ENCODE measurements at places on chromosomes 13 and 19.

DNA sequence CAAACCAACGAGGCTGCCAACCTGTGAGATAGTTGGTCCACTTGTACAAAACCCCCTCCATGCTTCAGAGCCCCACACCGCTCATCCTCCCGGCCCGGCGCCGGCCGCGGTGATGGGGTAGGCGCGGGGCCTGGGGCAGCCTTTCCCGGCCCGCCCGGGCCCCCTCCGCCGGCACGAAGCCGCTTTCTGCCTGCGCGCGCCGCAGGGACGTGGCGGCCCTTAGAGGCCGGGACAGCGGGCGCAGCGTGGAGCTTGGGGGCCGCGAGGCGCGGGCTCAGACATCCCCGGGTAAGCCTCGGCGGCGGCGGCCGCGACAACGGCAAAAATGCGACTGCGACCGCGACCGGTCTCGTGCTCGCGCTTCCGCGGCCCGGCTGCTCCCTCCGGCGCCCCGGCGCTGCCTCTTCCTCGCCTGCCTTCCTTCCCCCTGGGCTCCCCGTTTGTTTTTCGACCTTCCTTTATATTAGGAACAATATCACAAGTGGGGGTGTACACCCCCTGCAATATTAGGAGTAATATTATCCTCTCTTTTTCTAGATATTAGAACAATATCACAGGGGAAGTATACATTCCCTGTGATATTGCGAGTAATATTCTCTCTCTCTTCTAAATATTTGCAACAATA, 53.9 kb upstream of the CEACAM21 start:
- peak; percentile 23 for DNase-seq

- no peak for DNase-seq
Observed at GRCh38 chr19:7460562-7460966, 28.3 kb downstream of the PEX11G start.

GRCh38 chr13:43584751-43585150, 202.0 kb downstream of the ENOX1 start:
- DNase-seq: no peak

- DNase-seq: no peak
Observed at GRCh38 chr19:40157059-40157458, 34.2 kb upstream of the MAP3K10 start.

DNA sequence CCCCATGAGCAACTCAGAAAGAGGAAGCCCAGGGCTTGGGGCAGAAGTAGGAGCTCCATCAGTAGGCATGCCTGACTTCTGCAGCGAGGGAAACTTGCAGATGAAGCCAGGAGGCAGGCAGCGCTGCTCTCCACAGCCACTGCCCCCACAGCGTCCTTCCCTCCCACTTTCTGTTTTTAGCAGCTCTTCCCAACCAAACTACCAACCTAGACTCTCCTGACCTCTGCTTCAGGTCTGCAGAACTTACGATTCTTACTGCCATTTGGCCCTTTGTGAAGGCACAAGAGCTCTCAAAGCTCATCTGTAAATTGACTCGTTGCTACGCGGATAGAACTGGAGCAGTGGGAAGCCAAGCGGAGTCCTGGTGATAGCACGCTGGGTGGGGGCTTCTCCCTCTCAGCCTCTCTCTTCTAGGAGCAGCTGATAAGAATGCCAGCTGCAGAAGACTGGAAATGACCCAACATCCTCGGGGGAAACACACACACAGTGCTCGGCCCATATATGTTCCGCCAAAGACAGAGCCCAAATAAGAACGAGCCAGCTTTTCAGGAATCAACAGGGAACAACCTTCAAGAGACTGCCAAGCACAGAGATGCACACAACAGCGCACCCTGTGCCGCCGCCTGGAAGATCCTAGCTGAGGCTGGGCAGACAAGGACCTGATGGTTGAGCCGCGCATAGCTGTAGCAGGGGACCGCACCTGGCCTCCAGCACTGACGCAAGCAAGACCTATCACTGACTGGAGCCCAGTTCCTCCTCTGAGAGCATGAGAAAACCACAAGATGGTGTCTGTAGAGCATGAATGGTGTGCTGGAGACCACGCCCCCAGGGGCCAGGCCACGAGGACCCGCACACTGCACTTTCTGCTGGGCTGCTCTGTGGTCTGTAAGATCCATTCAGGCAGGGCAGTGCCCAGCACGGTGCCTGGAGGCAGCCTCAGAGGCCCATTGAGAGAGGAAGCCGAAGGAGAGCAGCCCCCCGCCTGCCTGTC, 15.9 kb upstream of the SLC35E1 start:
- peak; percentile 83 for DNase-seq

GRCh38 chr13:49791315-49791710, 1.2 kb downstream of the KPNA3 start:
- DNase-seq: no peak

Measured in CD8-positive, alpha-beta memory T cell (primary cell).